Fibroblast of skin of right biceps (primary cell): ENCODE measurements at places on chromosomes 11 and 22.
A peak's percentile ranks its signal among the peaks of the same experiment; 100 is the strongest.

DNA sequence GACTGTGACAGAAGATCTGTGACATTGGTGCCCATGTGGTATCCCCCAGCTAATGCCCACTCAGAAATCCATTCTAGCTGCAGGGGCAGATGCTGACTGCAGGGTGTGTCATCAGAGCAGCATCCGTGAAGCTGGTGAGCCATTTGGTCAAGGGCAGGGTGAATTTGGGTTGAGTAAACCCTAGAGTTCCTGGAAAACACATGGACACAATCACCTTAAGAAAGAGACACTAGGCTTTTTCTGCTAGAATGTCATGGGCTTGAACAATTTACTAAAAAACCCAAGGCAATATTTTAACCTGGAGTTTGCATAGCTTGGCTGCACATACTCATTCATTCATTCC, 100.0 kb downstream of the ADAMTS15 start:
- DNase-seq, result no peak

DNA sequence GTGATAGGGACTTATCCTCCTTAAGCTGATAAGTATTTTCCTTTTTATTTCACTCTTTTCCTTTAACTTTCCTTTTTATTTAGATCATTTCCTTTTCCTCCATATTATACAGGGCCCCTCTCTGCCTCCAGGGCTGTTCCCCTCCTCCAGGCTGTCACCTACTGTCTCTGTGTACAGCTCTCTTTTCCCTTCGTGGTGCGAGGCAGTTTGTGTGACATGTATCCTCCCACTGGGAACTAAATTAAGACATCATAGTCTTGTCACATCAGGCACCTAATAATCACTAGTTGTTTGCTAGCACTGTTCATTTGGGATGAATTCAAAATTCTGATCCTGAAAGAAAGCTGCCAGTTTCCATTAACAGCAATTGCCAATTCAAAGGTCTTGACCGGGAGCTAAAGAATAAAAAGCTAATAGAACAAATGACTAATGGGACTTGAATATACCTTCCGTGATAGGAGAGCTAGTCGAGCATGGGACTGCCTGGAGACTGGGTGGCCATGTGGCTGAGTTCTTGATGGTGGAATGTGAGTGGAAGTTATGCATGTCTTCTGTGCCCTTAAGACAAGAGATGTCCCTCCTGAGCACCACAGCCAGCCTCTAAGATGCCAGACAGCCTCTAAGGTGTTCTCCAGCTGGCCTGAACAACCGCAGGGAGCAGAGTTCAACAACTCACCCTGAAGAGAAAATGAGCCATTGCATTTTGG, 77.7 kb upstream of the LRRC55 start:
- no peak for DNase-seq

DNA sequence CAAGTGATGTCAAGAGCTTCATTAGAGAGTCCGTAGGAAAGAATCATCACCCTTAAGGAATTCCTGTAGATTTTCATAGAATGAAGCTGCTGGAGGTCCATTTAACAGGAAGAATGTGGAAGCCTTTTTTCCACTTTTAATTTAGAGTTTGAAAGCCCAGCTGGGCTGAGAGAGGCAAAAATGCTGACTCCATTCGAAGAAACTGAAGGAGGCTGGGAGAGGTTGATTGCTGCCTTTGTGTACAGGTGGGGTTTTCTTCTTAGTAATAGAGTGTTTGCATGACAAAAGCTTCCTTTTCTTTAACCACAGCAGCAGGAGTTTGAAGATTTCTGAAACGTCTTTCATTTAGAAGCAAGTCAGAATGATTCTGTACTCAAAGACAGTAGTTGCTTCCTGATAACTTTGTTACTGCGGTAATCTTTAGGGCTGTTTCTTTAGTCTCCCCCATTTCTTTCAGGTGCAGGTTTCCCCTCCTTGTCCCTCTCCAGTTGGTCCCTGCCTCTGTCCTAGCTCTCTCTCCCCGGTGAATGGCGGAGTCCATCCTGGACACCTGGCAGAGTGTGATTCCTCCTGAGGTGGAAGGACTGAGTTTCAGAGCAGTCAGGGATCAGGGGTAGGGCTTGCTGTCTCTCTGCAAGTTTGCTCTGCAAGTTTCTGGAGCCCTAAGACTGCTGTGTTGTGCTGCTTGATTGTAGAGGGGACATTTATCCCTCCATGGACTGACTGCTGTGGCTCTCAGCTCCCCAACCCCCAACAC, 166.2 kb downstream of the LDLRAD3 start:
- DNase-seq, result peak; percentile 38

DNA sequence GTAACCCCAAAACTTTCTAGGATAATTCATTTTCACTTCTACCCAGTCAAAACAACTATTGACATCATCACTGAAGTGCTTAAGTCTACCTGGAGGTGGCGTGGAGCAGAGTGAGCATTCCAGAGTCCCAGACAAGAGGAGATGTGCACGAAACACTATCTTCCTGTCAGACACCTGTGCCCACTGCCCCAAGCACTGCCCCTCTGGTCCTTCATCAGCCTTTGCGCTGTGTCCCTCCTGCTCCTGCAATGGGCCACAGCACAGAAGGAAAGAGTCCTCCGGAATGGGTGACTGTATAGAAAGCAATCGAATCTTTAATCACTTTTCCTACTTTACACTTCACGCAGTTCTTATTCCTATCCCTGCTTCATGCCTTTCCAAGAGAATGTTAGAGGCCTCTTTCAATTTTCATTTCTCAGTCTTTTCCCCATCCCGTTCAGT, 512 bp upstream of the GRIA4 start:
- DNase-seq, result peak; percentile 21

- peak; percentile 47 for DNase-seq
These were observed 33.0 kb upstream of the P2RY2 start for GRCh38 chr11:73184953-73185671.

- no peak for DNase-seq
These were observed 96.4 kb downstream of the PRMT3 start for GRCh38 chr11:20483931-20484330.

DNA sequence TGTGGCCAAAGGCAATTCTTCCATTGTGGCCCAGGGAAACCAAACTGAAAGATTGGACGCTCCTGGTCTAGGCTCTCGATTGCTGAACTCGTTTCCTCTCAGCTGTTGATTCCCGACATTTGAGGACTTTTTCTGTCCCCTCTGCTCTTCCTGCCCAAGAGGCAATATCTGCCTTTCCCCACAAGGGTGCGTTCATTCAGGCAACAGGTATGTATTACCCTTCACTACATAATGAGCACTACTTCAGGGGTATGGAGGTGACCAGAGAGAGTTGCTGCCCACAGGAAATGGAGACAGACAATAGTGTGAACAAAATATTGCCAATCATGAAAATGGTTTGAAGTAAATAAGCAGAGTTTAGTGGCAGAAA, 8.2 kb downstream of the PTH start:
- DNase-seq, result no peak

- no peak for DNase-seq
These were observed 46.0 kb downstream of the PPARA start for GRCh38 chr22:46196278-46196677.

GRCh38 chr22:27685515-27685914, 116.0 kb downstream of the MN1 start:
- DNase-seq, result no peak

GRCh38 chr11:108718466-108718865, 53.6 kb downstream of the DDX10 start:
- no peak for DNase-seq

- no peak for DNase-seq
These were observed 1354.5 kb downstream of the BRD1 start for GRCh38 chr22:48473202-48473601.

DNA sequence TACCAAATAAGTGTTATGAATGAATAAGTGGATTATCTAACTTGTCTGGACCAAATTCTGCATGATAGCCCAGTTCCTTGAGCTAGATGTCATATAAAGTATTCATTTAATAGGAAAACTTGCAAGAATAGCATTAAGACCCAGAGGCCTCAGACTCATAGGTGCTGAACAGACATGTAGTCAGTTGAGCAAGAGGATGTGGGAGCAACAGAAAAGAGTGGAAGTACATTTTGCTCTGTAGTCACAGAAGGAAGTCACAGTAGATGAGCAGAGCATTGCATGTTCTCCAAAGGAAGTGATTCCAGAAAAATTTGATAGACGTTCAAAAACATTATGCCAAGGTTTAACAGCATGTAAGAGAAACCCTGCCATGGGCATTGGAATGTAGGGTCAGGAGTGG, 9.5 kb downstream of the HOATZ start:
- no peak for DNase-seq

GRCh38 chr11:34732831-34733230, 111.9 kb downstream of the EHF start:
- no peak for DNase-seq

- DNase-seq, result no peak
These were observed 6.7 kb downstream of the GALNT18 start for GRCh38 chr11:11615086-11615485.

DNA sequence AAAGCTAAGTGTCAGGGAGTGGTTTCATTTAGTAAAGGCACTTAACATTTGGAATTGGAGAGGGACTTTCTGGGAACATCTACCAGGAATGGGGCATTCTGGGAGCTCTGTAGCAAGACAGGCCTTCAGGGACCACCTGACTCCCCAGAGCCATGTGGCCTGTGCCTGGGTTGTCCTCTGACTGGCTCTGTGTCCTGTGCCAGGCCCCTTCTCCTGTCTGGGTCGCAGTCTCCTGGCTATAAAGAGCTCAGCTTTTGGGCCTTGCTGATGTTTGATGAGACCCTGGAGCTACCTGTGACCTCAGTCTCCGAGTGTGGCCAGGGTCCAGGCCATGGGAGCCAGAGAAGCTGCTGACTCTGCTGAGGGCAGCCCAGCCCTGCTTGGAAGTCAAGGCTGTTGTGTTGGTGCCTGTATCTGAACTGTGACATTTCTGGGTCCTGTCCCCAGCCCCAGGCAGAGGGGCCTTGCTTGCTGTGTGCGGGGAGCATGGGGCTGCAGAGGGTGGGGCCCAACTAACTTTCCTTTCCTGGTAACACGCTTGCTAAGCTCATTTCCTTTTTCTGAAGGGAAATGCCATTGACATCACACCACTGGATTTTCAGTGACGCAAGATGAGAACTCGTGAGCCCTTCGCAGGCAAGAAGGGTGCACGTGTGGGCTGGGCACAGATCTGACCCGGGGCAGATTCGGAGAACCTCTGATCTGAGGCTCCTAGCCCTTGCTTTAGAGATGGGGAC, 41.3 kb downstream of the LRRC32 start:
- peak; percentile 73 for DNase-seq

- DNase-seq, result peak; percentile 95
These were observed 322.8 kb upstream of the SYN3 start for GRCh38 chr22:33380789-33381530.

GRCh38 chr11:10459029-10459970, 4.2 kb downstream of the AMPD3 start:
- no peak for DNase-seq

DNA sequence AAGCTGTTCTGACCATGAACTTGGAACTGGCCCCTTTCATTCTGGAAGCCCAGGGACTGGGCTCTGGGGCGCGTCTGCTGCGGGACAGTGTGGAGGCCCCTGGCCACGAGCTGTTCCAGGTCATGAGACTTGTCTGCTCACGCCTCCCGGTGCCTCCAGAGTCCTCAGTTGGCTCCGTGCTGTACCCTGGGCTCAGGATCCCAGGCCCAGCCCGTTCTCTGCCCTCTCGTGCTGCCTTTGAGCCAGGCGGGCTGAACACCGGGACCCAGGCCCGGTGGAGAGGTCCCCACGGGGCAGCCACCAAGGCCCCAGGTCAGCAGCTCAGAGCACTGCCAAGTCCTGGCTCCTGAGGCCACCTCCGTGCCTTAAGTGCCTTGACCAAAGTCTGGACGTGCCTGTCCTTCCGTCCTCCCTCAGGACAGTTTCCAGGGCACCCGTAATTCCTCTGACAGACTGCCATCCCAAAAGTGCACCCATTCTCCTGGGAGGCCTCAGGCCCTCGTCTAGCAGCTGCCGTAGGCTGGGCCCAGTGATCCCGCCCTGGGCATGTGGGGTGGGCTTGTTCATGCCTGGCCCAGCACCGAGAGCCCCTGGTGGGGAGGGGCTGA, 36.3 kb upstream of the PPARA start:
- no peak for DNase-seq

GRCh38 chr22:50530580-50530876, 716 bp upstream of the TYMP start:
- no peak for DNase-seq

DNA sequence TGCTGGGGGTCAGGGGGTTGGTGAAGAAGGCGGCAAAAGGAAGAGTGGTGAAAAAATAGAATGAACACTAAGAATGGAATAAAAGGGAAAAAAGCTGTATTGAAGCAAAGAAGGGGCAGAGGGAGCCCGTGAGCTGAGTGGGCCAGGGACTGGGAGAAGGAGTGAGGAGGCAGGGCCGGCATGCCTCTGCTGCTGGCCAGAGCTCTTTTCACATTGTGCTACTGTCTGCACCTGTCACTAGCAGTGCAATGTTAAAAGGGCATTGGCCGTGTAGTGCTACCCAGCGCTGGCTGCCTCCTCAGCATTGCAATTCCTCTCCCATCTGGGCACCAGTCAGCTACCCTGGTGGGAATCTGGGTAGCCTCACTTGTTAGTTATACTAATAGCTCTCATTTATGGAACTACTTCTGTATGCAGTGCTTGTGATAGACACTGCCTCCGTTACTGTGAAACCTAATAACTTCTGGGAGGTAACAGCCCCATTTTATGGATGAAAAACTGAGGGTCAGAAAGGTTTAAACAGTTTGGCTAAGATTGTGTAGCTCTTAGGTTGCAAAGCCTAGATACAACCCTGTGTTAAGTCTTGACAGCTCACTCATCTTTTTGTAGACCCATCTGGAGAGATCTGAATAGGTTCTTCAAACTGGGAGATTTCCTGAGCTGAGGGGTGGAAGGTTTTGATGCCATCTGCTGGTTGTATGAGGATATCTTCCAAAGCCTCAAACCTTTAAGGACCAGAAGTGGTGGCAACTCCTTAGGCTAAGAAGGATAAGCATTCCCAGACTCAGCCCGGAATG, 8.5 kb downstream of the YPEL4 start:
- DNase-seq, result peak; percentile 63

- DNase-seq, result no peak
These were observed 62.0 kb downstream of the GGTLC2 start for GRCh38 chr22:22706253-22706915.

GRCh38 chr11:108324587-108324986, 101.7 kb downstream of the ATM start:
- DNase-seq, result peak; percentile 55

DNA sequence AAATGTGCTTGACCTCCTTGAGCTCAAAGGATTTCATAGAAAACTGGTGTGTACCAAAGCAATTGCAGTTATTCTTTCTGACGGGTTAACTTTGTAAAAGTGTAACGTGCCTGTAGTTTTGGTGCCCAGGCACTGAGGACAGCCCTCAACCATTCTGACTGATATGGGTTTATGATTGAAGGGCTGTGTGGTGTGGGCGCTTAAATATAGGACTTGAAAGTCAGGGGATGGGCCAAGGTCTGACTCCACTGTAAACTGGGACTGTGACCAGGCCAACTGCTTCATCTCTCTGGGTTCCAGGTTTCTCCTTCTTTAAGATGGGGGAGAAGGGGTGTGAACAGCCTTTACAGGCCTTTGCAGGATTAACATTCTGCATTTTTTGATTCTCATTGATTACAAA, 191.1 kb upstream of the ARHGAP20 start:
- DNase-seq, result no peak

DNA sequence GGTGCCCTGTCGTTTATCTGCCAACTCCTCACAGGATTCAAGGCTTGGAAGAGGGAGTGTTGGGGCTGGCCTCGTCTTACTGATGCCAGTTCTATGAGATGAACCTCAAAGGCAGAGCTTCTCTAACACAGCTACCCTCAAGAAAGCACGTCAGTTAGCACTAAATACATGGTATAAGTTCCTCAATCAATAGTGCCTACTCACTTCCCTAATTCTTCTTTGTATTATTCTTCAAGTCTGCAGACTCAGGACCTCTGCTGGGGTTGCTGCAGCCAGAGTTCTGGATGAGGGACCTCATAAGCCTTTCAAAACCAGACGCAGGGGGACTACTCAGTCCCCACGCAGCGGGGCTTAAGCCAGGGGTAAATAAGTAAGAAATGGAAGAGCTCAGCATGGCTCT, 118.3 kb downstream of the VPREB1 start:
- no peak for DNase-seq
